CD4-positive, alpha-beta T cell treated with Interleukin-2 at 100 ng/mL for 4 hours (primary cell): ENCODE measurements at places on chromosomes 3 and 15.
A peak's percentile ranks its signal among the peaks of the same experiment; 100 is the strongest.

GRCh38 chr15:68843425-68844311, 23.0 kb upstream of the ANP32A start:
- peak; percentile 13 for DNase-seq

- no peak for DNase-seq
These were observed 123.6 kb upstream of the PFN2 start for GRCh38 chr3:150094150-150094933.

DNA sequence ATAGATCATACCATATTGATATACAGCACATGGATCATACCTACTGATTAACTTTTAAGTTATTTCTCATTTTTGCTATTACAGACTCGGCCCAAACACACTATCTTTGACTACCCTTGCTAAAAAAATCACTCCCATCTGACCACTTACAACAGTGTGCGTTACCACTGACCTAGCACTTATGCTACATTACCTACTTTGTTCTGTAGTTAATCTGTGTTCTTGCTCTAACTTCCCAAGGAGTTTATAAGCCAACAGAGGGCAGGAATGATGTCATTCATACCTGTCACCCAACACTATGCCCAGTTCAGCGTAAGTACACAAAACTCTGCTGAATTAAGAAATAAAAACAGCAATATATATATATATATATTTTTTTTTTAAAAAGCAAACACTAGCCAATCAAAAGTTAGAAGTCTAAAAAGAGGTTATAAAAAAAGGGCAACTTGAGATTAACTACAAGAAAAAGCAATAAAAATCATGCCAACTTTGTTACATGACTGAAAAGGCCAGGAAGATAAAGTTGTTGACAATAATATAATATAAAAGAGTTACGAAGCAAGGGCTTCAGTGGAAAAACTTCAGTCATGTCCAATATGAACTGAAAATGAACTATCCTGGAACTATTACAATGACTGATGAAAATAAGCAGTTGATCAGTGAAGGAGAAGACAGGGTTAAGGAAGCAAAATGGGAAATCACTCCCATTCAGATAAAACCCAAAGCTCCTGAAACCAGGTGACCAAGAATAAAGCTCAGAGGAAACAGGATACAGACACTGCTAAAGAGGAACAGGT, 33.6 kb downstream of the EDC3 start:
- DNase-seq, result no peak

GRCh38 chr3:59143447-59143846, 93.6 kb upstream of the CFAP20DC start:
- no peak for DNase-seq

DNA sequence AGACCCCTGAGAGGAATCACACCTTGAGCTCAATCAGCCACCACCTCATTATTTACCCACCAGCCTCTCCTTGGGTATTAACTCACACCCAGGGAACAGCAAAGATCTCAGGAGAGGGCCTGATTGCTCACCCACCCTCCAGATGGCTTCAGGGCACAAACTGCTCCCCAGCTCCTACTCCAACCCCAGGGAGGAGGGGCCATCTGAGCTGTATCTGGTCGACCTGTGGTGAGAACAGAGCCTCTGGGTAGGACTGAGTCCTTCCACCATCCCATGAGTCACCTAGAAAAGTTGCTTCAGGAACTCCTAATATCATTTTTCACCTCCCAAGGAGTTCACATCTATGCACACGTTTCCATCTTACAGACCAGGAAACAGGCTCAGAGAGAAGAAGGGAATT, 44.8 kb upstream of the HES1 start:
- DNase-seq, result no peak

DNA sequence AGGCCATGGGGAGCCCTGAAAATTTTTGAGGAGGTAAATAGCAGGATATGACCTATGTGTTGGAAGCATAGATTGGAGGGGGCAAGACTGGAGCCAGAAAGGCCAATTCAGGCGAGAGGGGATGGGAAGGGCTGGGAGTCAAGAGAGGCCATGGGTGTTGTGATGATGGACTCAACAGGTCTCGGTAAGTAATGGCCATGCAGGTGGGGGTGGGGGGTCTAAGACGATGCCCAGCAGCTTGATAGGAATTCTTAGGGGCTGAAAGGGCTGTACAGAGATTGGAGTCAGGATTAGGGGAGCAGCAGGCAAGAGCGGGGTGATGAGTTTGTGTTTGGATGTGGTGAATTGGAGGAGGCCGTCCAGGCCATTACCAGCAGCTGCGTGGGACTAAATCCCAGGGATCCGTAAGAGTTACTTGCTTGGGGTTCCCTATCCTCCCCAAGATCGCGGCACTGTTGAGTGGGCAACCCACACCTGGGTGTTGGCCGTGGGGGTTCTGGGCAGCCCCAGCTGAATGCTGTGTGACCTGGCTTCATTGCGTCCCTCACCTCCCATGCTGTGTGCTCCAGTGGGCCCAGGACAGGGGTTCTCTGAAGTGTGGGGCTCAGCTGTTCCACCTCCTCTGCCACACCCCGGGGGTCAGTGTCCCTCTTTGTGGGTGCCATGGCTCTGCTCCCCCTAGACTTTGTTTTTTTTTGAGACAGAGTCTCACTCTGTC, 41.8 kb upstream of the CHRNB4 start:
- no peak for DNase-seq

GRCh38 chr3:114057011-114057347, 442 bp downstream of the QTRT2 start:
- no peak for DNase-seq

- no peak for DNase-seq
These were observed 19.9 kb downstream of the PLA2G4F start for GRCh38 chr15:42136513-42136912.

DNA sequence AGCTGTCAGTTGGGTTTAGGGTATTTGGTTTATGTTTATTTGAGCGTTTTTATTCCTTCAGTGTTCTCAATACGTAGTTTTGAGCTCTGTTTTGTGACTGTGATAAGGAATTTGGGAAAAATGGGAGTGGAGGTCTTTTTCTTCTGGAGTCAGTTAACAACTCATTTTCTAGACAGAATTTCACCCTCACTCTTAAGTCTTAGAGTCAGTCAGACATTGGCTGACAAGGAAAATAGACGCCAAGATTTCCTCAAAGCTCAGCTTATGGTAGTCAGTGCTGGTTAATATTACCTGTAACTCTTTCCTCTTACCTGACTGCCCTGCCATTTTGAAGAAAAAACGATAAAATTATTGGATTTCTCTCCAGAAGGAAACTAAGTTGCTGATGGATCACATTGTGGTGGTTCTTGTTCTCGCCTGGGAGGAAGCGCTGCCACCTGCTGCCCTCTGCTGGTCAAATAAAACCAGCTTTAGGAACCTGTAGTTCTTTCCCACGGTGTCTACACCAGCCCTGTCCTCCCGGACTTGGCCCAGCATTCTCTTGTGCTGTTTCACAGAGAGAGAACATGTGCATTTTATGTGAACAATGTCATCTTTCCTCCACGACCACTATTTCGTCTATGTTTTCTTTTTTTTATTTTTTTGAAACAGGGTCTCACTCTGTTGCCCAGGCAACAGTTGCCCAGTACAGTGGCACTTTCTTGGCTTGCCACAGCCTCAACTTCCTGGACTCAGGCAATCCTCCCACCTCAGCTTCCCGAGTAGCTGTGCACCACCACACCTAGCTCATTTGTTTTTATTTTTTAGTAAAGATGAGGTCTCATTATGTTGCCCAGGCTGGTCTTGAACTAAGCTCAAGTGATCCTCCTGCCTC, 41.4 kb upstream of the UMPS start:
- DNase-seq, result peak; percentile 77

GRCh38 chr15:98681061-98681460, 32.7 kb downstream of the IGF1R start:
- no peak for DNase-seq

DNA sequence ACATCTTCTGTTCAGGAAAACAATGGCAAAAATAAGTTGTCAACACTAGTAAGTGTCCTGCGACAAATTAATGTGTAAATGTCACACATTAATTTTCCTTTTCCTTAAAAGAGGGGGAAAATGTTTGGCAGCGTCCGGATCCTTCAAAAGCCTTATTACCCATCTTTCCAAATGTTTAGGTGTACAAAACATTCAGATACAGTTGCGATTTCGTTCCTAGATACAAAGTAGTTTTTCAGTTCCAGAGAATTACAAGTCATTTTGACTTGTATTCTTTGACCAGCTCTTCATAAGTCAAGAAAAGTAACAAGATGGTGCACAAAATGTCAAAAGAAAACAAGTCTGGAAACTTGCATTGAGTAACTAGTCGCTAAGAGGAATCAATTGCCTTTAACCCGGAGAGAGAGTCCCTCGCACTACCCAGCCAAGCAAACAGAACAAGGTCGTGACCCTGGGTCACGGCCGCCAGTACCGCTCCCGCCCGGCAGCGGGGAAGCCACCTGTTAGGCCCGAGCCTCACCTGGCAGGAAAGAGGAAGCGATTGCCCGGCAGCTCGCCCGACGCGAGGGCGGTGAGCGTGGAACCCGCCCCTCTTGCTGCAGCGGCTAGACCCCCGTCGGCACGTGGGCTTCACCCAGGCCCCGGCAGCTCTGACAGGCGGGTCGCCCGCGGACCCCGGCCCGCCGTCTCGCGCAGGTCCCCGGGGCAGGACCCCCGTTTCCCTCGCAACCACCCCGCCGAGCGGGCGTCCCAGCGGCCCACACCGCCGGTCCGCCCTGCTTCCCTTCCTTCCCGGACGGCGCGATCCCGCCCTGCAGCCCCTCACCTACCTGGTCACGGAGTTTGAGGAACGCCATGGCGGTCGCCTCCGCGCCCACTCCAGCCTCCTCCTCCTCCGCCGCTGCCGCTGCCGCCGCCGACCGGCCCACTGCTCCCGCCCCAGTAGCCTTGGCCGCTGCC, 61.0 kb upstream of the ANKRD28 start:
- peak; percentile 58 for DNase-seq

GRCh38 chr3:132417695-132418411, 551 bp downstream of the DNAJC13 start:
- DNase-seq, result peak; percentile 46

- no peak for DNase-seq
These were observed 333.4 kb downstream of the RAP2B start for GRCh38 chr3:153495422-153495821.

- DNase-seq, result no peak
These were observed 6.3 kb upstream of the FSIP1 start for GRCh38 chr15:39788800-39789565.

- no peak for DNase-seq
These were observed 41.9 kb downstream of the PLD1 start for GRCh38 chr3:171768281-171768900.

DNA sequence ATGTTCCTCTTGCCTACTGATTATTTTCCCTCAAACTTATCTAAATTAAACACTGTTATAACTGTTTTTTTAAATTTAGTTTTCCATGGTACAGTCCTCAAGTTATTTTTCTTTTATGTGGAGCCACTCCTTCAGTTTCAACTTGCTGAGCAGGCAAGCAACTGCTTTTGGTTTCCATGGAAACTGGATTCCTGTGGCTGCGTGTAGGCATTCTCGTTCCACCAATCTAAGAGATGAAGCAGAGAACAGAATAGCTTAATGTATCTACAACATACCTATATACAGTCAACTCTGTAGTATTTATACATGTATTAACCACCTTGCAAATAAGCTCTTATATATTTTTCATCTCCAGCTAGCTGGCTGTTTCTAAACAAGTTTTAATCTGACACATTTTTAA, 25.8 kb upstream of the ANXA2 start:
- DNase-seq, result no peak

DNA sequence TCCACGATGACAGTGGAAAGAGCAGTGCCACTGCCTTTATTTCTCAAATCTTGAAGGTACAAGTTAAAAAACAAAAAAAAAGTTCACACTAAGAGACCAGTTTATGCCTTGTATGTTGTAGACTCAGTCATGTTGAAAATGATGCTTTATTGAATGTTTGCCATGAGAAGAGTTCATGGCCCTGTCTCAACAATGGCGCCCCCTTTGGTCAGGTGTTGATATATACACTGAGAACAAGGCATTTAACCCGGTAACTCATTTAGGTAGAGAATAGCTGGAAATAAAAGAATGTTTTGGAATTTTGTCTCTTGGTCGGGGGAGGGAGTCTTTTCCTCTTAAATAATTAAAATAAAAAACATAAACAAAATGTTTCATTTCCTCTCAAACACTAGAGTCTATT, 145.6 kb upstream of the SLC2A2 start:
- no peak for DNase-seq

DNA sequence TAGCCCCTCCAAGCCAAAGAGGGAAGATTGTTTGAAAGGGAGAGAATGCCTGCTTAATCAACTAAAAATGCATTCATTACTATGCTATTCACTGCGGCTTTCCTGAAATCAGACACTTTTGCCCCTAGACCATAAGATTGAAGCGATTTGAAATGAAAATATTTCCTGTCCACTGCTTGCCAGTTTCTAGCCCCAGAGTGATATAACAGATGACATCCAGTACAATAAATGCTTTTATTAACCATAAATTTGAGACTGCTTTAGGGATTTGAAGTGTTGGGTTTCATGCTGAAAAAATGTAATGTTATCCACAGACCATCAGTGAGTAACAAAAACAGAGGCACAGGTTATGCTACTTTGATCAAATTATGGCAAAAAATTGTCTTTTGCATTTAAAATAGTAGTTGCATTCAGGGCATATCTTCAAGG, 14.1 kb downstream of the IL17RD start:
- DNase-seq, result no peak

- DNase-seq, result no peak
These were observed 222.5 kb downstream of the SHQ1 start for GRCh38 chr3:72625602-72626337.

- peak; percentile 15 for DNase-seq
These were observed 289.0 kb upstream of the RASGRP1 start for GRCh38 chr15:38853608-38854007.

DNA sequence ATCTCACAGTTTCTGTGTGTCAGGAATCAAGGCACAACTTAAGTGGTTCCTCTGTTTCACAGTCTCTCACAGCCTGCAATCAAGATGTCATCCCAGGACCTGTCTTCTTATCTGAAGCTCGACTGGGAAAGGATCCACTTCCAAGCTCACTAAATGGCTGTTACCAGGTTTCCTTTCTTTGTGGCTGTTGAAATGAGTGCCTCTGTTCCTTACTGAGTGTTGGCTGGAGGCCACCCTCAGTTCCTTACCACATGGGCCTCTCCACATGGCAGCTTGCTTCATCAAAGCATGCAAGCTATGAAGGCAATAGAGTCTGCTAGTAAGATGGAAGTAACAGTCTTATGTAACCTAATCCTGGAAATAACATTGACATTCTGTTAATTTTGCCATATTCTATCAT, 174.0 kb downstream of the ERC2 start:
- no peak for DNase-seq

DNA sequence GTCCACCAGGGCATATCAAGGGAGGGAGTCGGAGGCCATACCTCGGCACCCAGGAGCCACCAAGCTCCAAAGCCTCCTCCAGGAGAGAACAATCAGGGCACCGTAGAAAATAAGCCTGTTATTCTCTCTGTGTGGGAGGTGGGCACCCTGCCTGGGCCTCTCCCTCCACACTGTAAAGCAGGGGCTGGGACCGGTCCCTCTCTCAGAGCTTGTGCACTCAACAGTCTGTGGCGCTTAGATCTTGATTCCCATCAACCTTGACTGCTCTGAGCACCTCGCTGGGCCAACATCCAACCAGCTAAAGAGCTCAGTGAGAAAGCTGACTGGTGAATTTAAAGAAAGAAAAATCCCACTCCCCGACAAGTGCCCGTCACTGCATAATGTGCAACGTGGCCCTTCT, 53.0 kb downstream of the PCSK6 start:
- no peak for DNase-seq

- DNase-seq, result no peak
These were observed 154.4 kb downstream of the PEX5L start for GRCh38 chr3:179882292-179882691.
